ENCODE measurements at places on chromosomes 5 and 9. TPM values are rescaled to one million over a fixed set of nuclear protein-coding genes. Genes with fewer than 3 reads are reported as not detected.

DNA sequence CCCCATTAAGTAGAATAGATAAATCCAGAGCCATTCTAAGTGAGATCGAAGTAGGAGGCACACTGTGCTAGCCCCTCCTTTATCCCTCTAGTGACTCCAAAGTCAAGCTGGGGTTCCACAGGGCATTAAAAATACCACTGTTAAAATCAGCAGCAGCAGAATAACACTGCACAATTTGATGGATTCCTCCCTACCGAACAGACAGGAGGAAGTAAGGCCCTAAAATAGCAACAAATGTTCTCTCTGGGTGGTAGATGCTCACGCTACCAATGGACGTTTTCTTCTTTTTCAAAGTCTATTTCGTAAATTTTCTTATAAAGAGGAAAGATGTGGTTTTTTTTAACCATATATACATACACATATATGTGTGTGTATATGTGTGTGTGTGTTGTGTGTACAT lies 54.4 kb downstream of the FBXW11 start:
- DNase-seq, result no peak
- no peak overlapping the region for H3K27ac ChIP-seq
- peaks cover 23% of the 10 kb centered on the region for H3K4me1 ChIP-seq
- no peaks in the 10 kb centered on the region for H3K27me3 ChIP-seq

MLANA gene
- total RNA-seq, result not detected

- peaks cover 9% of the 10 kb centered on the region for H3K4me1 ChIP-seq
- DNase-seq, result no peak
- H3K27ac ChIP-seq, result no peak overlapping the region
- peaks cover 5% of the 10 kb centered on the region for H3K27me3 ChIP-seq
- no peaks in the 10 kb centered on the region for H3K36me3 ChIP-seq
These were observed 59.3 kb downstream of the TRIO start for GRCh38 chr5:14202462-14202861.

GRCh38 chr9:75087289-75087823 lies 599 bp downstream of the NMRK1 start:
- H3K4me1 ChIP-seq, result peaks cover 54% of the 10 kb centered on the region
- H3K27ac ChIP-seq, result peak overlapping the region; percentile 93
- DNase-seq, result peak; percentile 39
- H3K36me3 ChIP-seq, result peaks cover 31% of the 10 kb centered on the region
- peak overlapping the region; percentile 88 for H3K4me3 ChIP-seq
- H3K27me3 ChIP-seq, result no peaks in the 10 kb centered on the region

- H3K27ac ChIP-seq, result no peak overlapping the region
- H3K36me3 ChIP-seq, result no peaks in the 10 kb centered on the region
- H3K4me1 ChIP-seq, result no peaks in the 10 kb centered on the region
- no peak overlapping the region for H3K4me3 ChIP-seq
- DNase-seq, result no peak
These were observed 18.9 kb downstream of the PDE4D start for GRCh38 chr5:59874675-59875074.

DNA sequence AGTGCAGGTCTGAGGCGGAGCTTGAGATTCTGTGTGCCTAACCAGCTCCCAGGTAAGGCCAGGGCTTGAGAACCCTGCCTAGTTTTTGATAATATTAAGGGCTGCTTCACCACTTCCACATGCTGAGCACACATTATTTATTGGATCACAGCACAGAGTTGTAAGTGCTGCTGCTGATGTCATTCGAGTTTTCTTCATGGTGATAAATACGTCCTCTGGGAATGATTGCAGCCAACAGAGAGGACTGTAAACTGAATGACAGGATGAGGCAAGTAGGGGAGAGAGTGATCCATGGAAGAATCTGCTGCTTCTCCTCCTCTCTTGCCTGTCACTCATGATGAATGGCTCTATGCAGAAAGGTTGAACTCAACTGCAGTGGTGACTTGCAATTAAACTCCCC lies 77.9 kb upstream of the VPS13A start:
- DNase-seq, result no peak
- H3K27ac ChIP-seq, result no peak overlapping the region
- H3K27me3 ChIP-seq, result no peaks in the 10 kb centered on the region
- H3K4me3 ChIP-seq, result no peak overlapping the region
- H3K36me3 ChIP-seq, result no peaks in the 10 kb centered on the region

GRCh38 chr5:57855831-57856230 lies 373.2 kb upstream of the ACTBL2 start:
- no peak overlapping the region for H3K27ac ChIP-seq
- no peak overlapping the region for H3K4me3 ChIP-seq
- H3K27me3 ChIP-seq, result no peaks in the 10 kb centered on the region
- DNase-seq, result no peak

GPR150 gene
- total RNA-seq, result 0.11 TPM

DNA sequence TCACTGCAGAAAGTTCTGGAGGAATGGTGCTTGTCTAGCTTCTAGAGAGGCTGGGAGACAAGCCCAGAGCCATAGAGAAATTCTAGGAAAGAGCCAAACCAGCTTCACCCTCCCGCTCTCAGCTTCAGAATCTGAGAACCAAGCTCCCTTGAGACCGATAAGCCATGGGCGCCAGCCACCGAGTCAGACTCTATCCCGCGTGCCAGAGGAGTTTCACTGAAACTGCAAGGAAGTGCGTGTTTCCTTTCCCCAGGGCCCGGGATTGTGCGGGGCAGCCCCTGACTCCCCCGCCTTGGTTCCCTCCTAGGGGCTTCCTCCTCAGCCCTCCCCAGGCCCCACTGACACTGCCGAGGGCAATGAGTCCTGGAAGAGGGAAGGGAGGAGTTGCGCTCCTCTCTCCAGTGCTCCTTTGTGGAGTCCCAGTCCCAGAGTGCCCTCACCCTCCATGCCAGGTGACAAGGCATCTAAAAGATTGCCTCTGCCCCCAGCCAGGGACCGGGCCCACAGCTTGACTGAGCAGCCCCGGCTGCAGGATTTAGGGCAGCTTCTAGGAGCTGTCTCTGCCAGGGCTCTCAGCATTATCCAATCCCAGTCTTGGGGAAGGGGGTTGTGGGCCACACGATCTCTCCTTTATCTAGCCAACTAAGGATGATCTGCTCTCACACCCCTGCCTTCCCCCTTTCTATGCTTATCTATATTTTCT lies 18.4 kb upstream of the TCF7 start:
- H3K4me1 ChIP-seq, result peaks cover 35% of the 10 kb centered on the region
- H3K36me3 ChIP-seq, result no peaks in the 10 kb centered on the region
- no peak for DNase-seq
- H3K27ac ChIP-seq, result no peak overlapping the region

AQP3 gene
- 2.1 TPM for total RNA-seq

GRCh38 chr9:131272212-131272611 lies 4.1 kb downstream of the FAM78A start:
- H3K4me3 ChIP-seq, result peak overlapping the region; percentile 100
- no peak for DNase-seq
- H3K27ac ChIP-seq, result peak overlapping the region; percentile 97

GRCh38 chr5:921456-922435 lies 29.1 kb downstream of the TRIP13 start:
- H3K36me3 ChIP-seq, result peaks cover 21% of the 10 kb centered on the region
- peaks cover 19% of the 10 kb centered on the region for H3K4me1 ChIP-seq
- no peak overlapping the region for H3K27ac ChIP-seq
- no peak overlapping the region for H3K4me3 ChIP-seq

DNA sequence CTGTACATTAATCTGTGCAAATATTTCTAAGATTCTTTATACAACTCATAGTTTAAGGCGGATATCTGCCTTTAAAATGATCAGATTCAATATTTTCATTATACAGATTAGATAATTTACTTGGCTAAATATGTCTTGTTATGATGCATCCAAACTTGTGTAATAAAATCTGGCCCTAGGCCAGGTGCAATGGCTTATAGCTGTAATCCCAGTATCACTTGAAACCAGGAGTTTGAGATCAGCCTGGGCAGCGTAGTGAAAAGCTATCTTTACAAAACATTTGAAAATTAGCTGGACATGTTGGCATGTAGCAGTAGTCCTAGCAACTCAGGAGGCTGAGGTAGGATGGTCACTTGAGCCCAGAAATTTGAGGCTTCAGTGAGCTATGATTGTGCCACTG lies 2002.2 kb upstream of the ACO1 start:
- no peaks in the 10 kb centered on the region for H3K27me3 ChIP-seq
- H3K36me3 ChIP-seq, result no peaks in the 10 kb centered on the region
- H3K4me3 ChIP-seq, result no peak overlapping the region
- DNase-seq, result no peak

GRCh38 chr9:69180670-69181069 lies 6.6 kb downstream of the TJP2 start:
- H3K27me3 ChIP-seq, result no peaks in the 10 kb centered on the region
- H3K27ac ChIP-seq, result peak overlapping the region; percentile 73
- DNase-seq, result peak; percentile 70
- peak overlapping the region; percentile 21 for H3K4me3 ChIP-seq
- peaks cover 21% of the 10 kb centered on the region for H3K36me3 ChIP-seq
- peaks cover 59% of the 10 kb centered on the region for H3K4me1 ChIP-seq

- no peaks in the 10 kb centered on the region for H3K27me3 ChIP-seq
- peaks cover 13% of the 10 kb centered on the region for H3K36me3 ChIP-seq
- no peak for DNase-seq
- H3K4me3 ChIP-seq, result no peak overlapping the region
- no peak overlapping the region for H3K27ac ChIP-seq
- no peaks in the 10 kb centered on the region for H3K4me1 ChIP-seq
These were observed 11.1 kb downstream of the DPP7 start for GRCh38 chr9:137103206-137103999.

DNA sequence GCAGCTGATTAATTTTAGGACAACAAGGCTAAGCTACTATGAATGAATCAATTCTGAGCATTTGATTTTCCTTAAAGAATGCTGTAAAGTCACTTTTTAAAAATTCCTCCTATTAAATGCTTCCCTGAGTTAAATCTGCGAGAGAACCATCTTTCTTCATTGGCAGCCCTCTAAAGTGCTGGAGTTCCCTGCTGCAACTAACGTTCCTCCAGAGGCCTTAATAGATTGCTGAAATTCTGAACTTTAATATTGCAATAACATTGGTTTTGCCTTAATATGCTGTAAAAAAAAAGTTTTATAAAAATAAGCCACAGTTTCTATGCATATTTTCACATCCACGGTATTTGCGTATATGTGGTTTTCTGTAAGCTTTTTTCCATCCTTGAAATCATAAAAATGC lies 298.0 kb upstream of the PIK3R1 start:
- H3K27ac ChIP-seq, result no peak overlapping the region
- H3K4me3 ChIP-seq, result no peak overlapping the region
- H3K4me1 ChIP-seq, result no peaks in the 10 kb centered on the region
- H3K27me3 ChIP-seq, result peaks cover 2% of the 10 kb centered on the region
- DNase-seq, result no peak

GRCh38 chr5:74477761-74478160 lies 162.8 kb downstream of the ENC1 start:
- peaks cover 2% of the 10 kb centered on the region for H3K4me1 ChIP-seq
- H3K4me3 ChIP-seq, result no peak overlapping the region
- DNase-seq, result no peak
- no peak overlapping the region for H3K27ac ChIP-seq
- no peaks in the 10 kb centered on the region for H3K36me3 ChIP-seq

- peaks cover 44% of the 10 kb centered on the region for H3K4me1 ChIP-seq
- no peak overlapping the region for H3K27ac ChIP-seq
- no peak overlapping the region for H3K4me3 ChIP-seq
- H3K36me3 ChIP-seq, result peaks cover 37% of the 10 kb centered on the region
- no peak for DNase-seq
These were observed 29.7 kb upstream of the LTC4S start for GRCh38 chr5:179764056-179764455.

DNA sequence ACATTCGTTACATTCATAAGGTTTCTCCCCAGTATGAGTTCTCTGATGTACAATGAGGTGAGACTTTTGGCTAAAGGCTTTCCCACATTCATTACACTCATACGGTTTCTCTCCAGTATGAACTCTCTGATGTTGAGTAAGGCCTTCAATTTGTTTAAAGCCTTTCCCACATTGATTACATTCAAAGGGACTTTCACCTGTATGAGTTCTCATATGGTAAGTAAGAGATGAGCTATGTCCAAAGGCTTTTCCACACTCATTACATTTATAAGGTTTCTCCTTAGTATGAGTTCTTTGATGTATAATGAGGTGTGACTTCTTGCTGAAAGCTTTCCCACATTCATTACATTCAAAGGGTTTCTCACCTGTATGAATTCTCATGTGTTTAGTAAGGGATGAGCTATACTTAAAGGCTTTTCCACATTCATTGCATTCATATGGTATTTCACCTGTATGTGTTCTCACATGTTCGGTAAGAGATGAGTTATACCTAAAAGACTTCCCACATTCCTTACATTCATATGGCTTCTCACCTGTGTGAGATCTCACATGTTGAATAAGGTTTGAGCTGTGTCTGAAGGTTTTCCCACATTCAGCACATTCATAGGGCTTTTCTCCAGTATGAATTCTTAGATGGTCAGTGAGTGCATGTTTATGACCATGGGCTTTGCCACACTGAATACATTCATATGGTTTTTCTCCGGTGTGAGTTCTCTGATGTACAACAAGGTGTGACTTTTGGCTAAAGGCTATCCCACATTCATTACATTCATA lies 13.5 kb downstream of the ZFP37 start:
- H3K4me1 ChIP-seq, result no peaks in the 10 kb centered on the region
- no peaks in the 10 kb centered on the region for H3K27me3 ChIP-seq
- H3K27ac ChIP-seq, result no peak overlapping the region
- H3K4me3 ChIP-seq, result no peak overlapping the region
- H3K36me3 ChIP-seq, result peaks cover 5% of the 10 kb centered on the region
- DNase-seq, result no peak

DNA sequence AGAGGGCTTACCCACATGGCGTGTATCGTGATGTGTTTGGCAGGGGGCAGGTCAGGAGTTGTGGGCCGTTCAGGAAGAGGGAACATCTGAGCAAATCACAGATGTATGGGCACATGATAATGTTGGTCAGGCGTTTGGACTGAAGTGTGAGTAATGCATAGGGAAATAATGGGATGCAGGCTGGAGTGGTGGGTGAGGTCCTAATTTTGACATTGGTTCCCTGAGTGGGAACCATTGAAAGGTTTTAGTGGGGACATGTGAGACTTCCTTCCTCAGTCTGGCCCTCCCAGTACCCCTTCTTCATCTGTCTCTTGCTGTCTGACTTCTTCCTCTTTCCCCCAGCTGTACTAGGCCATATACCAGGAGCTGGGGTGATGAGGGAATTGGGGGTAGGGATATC lies 7.6 kb downstream of the OTULIN start:
- peaks cover 71% of the 10 kb centered on the region for H3K4me1 ChIP-seq
- no peak for DNase-seq
- no peaks in the 10 kb centered on the region for H3K27me3 ChIP-seq
- peak overlapping the region; percentile 71 for H3K27ac ChIP-seq
- H3K36me3 ChIP-seq, result peaks cover 59% of the 10 kb centered on the region

DNA sequence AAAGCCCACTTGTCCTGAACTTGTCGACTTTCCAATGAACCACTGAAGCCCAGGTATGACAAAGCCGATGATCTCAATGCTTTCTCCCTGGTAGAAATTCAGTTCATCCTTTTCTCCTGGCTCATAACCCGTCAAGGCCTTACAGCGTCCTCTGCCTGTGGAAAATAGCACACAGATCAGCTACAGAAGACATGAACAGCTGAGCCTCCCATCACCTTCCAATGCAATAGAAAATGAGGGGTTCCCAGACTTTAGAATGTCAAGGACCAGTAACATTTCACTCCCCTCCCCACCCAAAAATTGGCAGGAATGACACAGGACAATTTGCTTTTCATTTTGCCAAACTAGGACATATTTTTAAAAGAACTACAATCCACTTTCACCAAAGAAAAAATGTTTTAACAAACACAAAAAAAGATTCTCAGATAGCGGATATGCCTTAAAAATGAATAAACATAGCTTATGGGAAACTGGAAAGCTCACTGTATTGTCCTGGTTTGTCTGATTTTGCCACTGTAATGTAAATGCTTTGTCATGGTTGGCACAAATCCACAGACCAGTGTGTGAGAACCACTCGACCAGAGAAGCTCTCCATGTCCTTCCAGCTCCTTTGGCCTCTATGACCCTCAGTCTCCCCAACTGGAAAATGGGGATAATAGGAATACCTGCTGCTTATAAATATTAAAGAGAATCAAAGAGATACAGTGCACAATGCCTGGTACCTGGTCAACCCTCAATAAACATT lies 24.4 kb downstream of the SH3TC2 start:
- H3K4me3 ChIP-seq, result no peak overlapping the region
- no peaks in the 10 kb centered on the region for H3K36me3 ChIP-seq
- H3K27me3 ChIP-seq, result peaks cover 12% of the 10 kb centered on the region
